Activated T-helper 1 cell treated with anti-CD3 and anti-CD28 coated beads, Interleukin-12 subunit alpha, Interleukin-12 subunit beta, Interleukin-2, Interleukin-4 antibody, amounts not matched to agents 30 ng/mL and 10 ng/mL and 1 ng/mL, durations not matched to agents 14 hours and 24 hours and 36 hours (primary cell): ENCODE measurements at places on chromosomes 6 and 20.

DNA sequence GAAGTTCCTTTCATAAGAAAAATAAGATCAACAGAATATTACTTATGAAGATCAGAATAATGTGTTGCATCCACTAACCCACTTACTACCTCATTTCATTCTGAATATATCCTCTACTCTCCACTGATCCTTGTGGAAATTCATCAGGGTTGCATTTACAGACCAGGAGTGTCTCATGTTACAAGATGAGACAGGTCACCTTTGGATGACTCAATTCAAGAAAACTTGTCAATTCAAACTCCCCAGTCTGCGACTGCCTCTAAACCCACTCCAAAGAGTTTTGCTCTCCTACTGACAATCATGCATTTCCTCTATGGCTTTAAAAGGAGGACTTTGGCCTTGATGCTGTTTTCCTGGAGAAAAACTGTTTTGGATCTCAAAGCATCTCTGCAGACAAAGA lies 68.4 kb downstream of the ID4 start:
- H3K27ac ChIP-seq, result no peak overlapping the region
- no peak overlapping the region for H3K4me3 ChIP-seq
- no peaks in the 10 kb centered on the region for H3K4me1 ChIP-seq
- H3K27me3 ChIP-seq, result no peaks in the 10 kb centered on the region
- no peak for DNase-seq

GRCh38 chr6:40419377-40419776 lies 167.8 kb downstream of the LRFN2 start:
- peaks cover 6% of the 10 kb centered on the region for H3K4me1 ChIP-seq
- H3K4me3 ChIP-seq, result no peak overlapping the region
- peaks cover 14% of the 10 kb centered on the region for H3K27me3 ChIP-seq
- DNase-seq, result no peak

DNA sequence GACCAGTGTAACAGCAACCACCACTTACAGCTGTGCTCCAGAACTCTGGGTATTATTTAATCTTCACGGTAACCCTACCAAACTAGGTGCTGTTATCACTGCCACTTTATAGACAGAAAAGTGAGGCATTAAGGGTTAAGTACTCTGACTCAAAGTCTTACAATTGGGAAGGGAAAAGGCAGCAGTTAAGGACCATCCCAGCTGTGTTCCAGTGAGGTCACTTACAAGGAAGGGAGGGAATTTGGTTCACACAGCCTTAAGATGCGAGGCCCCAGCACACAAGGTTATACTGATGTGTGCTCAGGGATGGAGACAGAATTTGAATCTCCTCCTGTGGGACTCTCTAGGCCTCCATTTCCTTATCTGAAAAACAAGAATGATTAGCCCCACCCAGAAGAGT lies 46.7 kb downstream of the TRERF1 start:
- H3K27me3 ChIP-seq, result no peaks in the 10 kb centered on the region
- peaks cover 35% of the 10 kb centered on the region for H3K36me3 ChIP-seq
- peak overlapping the region; percentile 95 for H3K27ac ChIP-seq
- no peak for DNase-seq
- H3K4me3 ChIP-seq, result peak overlapping the region; percentile 40
- H3K4me1 ChIP-seq, result peaks cover 80% of the 10 kb centered on the region

DNA sequence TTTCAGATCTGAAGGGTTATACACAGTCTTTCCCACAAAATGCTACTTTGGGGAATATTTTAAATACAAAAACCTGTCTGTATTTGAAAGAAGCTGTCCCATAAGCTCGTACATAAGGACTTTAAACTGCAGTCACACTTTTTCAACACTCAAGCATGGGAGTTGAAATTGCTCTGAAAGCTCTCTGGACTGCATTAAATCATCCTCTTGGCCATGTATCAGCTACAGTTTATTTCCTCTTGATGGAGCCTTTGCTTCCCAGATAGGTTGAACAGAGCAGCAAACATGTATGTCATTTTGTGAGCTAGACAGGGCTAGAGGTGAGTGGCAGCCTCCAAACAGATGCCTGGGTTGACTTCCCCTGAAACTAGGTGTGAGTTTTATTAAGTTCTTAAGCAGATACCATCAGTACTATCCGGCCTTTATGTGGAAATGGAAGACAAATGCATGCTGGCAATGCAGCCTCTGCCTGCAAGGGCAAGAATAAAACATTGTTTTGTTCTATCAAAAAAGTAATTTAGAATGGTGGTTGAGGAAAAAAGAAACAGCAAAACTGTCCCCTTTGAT lies 105.9 kb upstream of the ENPP5 start:
- no peak overlapping the region for H3K4me3 ChIP-seq
- no peak for DNase-seq
- no peaks in the 10 kb centered on the region for H3K4me1 ChIP-seq
- peaks cover 20% of the 10 kb centered on the region for H3K27me3 ChIP-seq
- no peaks in the 10 kb centered on the region for H3K36me3 ChIP-seq

DNA sequence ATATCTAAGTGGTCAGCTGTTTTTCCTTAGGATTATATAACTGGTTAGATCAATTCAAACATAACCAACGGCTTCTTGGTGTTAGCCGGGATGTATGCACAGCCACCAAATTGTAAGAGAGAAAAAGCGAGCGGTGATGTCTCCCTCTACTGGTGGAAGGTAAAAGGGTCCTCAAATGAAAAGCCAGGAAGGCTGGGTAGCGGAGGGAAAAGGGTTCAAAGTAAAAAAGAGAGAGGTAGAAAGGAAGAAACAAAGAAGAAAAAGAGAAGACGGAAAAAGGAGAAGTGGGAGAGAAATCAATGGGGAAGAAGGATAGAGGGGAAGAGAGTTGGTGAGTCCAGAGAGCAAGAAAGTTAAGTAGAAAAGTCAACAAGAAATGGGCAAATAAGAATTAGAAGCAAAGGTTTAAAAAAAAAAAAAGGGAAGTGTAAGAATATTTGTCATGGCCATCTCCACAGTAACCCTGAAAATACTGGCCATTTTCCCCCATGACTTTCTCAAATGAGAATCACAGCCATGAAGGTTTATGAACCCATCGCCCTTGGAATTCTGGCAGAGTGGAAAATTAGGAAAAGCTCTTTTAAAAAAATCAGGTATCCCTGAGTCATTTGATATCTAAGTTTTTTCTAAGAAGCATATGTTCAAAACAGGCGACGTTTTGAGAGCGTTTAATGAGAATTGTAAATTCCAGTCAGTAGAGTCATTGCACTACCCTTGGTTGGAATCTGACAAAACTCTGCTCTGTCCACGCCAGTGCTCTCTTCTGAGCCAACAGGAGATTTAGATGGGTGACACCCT lies 155.6 kb upstream of the SNX9 start:
- H3K36me3 ChIP-seq, result peaks cover 6% of the 10 kb centered on the region
- peaks cover 12% of the 10 kb centered on the region for H3K4me1 ChIP-seq

DNA sequence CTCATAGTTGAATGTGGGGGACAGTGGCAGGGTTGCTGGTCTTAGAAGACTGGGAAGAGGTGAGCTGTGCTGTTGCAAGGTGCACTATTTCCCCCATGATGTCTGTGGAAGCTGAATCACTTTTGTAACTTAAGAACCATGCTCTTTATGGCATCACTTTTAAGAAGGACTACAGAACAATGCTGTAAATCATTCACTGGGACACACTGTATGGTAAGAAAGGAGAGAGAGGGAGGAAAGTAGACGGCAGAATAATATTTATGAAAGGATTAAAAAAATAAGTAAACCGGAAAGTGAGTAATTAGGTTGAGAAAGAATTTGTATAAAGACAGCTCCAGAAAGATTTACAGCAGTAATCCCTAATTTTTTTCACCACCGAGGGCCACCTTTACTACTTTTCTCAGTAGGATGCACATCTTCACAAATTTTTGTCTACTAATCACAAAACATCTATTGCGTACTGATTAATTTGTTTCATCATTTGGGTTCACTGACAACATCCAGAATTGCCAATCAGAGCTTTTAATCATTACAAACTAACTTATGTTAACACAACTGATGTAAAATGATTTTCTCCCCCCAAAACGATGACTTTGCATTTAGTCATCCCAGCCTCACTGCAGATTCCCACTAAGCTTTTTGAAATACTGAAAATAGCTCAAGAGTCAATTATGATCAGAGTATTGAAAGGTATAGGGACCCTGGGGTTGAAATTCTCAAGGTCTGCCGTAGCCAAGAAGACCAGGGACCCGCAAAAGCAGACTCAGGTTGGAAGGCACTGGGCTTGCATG lies 560.7 kb upstream of the NOX3 start:
- H3K4me1 ChIP-seq, result peaks cover 8% of the 10 kb centered on the region
- no peak overlapping the region for H3K4me3 ChIP-seq
- no peak overlapping the region for H3K27ac ChIP-seq
- no peaks in the 10 kb centered on the region for H3K27me3 ChIP-seq

GRCh38 chr20:46122516-46123481 lies 4.7 kb downstream of the CD40 start:
- DNase-seq, result no peak
- no peak overlapping the region for H3K4me3 ChIP-seq
- H3K27ac ChIP-seq, result no peak overlapping the region

GRCh38 chr6:17151888-17152287 lies 50.0 kb downstream of the STMND1 start:
- H3K27ac ChIP-seq, result no peak overlapping the region
- H3K4me3 ChIP-seq, result no peak overlapping the region
- no peak for DNase-seq
